ENCODE measurements at places on chromosomes 6 and 20.

DNA sequence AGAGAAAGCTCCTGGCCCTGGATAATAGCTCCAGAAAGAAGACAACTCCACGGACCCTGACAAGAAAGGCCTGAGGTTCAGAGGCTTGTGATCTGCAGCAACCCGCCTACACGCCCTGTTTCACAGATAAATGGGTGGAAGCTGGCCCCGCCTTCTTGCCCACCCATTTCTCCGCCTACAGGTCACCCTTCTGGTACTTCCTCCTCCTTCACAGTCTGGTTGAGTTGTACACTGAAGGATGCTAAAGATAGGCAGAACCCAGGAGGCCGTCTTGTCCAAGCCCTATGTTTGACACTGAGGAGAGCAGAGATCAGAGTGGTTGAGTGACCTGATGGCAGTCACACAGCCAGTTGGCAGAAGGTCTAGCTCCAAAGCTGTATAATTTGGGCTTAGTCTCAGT is 34.2 kb upstream of the MDGA1 start:
- DNase-seq = peak; percentile 15

- no peak for DNase-seq
Measured at GRCh38 chr20:56174416-56174815, 74.1 kb upstream of the MC3R start.

DNA sequence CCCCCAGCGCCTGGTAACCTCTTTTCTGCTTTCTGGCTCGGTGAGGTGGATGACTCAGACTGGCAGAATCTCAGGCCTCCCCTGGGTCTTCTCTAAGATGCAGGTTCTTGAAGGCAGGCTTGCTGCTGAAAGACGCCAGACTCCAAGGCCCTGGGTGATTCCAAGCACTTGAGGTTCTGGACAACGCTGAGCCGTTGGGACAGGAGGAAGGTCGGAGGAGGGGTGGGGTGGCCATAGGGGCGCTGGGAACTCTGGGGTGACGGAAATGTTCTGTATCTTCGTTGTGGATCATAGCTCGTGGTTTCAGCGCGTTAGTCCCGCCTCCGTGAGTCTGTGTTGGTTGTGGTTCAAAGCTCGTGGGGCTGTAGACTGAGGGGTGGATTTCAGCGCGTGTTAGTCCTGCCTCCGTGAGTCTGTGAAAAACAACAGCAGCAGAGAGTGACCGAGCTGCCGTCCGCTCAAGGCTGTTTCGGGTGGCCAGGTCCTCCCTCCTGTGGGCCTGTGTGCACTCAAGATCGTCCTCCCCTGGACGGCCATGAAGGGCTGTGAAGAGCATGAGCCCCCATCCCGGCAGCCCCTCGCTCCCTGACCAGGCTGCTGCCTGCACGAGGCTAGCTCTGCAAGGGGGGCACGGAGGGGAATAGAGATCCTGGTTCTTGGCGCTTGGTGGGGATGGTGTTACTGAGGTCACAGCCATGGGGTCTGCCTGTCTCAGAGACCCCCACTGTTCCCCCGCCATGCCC is 7.7 kb downstream of the NTSR1 start:
- peak; percentile 12 for DNase-seq

DNA sequence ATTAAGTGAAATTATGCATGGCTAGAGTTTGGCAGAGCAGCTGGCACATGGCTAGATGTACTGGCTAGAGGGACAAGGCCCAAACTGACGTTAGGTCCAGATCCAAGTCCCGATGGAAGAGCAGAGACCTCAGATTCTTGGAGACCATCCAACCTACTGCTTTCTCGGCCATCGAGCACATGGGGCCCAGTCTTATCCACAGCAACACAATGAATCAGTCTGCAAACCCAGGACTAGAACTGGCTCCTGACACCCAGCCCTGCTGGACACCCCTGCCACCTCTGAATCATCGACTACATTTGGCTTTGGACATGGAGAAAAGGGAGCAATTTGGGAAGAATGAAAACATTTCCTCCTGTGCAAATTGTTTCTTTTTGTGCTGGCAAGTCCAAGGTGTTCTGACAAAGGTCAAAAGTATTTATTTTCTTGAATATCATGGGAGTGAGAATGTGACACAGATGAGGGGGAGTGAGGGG is 23.9 kb upstream of the YWHAB start:
- DNase-seq = no peak

DNA sequence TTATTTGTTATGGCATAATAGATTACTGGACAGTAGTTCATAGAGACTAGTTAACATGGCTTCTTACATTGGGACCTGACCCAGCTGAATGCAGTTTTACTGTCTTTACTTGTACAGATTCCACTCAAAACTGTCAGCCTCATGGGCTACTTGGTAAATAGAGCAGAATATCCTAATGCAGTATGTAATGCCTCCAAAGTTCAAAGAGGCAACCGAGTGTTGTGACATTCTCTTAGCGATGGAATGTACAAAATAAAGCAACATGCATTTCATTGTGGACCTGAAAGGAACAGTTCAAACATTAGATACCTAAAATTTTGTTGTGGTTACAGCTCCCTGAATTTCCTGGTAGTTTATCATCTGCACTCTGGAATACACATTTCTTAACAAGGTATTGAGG is 29.1 kb upstream of the RGS17 start:
- DNase-seq = no peak

- DNase-seq = no peak
Measured at GRCh38 chr20:61730631-61731362, 334.9 kb downstream of the TAF4 start.

- no peak for DNase-seq
Measured at GRCh38 chr20:19677336-19677735, 80.7 kb upstream of the RIN2 start.

GRCh38 chr6:38169977-38170526 is 350.5 kb downstream of the ZFAND3 start:
- DNase-seq = no peak

GRCh38 chr6:119501798-119502483 is 152.4 kb upstream of the MAN1A1 start:
- DNase-seq = no peak

GRCh38 chr20:38602185-38602581 is 574 bp downstream of the ARHGAP40 start:
- no peak for DNase-seq

GRCh38 chr6:45398075-45398813 is 20.5 kb upstream of the SUPT3H start:
- DNase-seq = no peak

DNA sequence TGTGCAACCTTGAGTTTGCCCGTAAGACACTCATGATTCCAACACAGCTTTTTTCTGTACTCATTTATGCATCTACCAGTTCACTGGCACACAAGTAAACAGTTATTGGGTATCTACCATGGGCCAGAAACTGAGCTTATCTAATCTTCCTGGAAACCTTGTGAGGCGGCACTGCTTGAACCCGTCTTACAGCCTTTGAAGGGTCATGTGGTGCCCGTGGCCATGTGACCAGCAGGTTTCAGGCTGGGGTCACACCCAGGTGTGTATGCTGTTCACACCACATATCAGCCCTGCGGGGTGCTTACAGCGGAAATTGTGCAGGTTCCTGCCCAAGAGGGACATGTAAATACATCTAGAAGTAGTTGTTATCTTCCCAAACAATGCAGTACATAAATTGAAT is 6.1 kb downstream of the THBD start:
- no peak for DNase-seq

- DNase-seq = no peak
Measured at GRCh38 chr6:93017213-93017612, 402.1 kb downstream of the EPHA7 start.

DNA sequence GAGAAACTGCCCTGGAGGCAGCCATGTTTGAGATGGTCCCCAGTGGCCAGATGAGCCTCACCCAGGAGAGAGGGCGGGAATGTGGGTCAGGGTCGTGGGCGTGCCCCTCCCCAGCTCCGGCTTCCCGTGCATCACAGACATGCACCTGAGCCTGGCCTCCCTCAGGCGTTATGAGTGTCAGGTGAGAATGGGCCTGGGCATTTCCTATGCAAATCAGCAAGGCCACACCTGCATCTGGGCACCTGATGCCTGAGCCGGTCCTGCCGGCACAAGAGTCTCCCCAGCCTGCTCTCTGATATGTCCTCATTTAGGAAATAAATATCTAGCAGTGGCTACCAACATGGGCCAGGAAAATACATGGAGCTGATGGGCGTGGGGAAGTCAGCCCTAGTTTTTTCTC is 82.4 kb downstream of the RAMACL start:
- no peak for DNase-seq

DNA sequence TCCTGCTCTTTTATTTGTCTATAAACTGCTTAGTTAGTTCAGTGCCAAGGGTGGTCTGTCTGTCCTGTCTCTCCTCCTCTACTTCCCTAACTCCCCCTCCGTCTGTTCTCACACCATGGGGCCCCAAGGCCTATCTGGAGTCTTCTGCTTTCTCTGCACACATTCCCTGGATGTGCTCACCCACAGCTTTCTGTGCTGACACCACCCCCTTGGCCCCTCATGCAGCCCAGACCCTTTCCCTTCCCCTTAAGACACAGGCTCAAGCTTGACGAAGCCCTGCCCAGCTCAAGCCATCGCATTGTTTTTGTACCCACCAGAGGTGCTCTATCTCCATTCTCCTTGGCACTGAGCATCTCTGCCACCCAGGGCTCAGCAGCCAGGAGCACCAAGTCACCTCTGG is 78.1 kb upstream of the NNAT start:
- no peak for DNase-seq

GRCh38 chr6:162697872-162698403 is 29.6 kb downstream of the PRKN start:
- DNase-seq = no peak

GRCh38 chr6:21605166-21605565 is 11.6 kb downstream of the SOX4 start:
- no peak for DNase-seq

- no peak for DNase-seq
Measured at GRCh38 chr6:159533568-159533967, 159.5 kb downstream of the SOD2 start.

All from stimulated activated CD8-positive, alpha-beta memory T cell treated with anti-CD3 and anti-CD28 coated beads, Interleukin-7, amount 100 ng/mL, for 1 hour (primary cell).